Left kidney (tissue), 8 donors: ENCODE measurements at places on chromosomes 7 and 10. TPM values are rescaled to one million over a fixed set of nuclear protein-coding genes. Genes with fewer than 3 reads are reported as not detected.

- no peak for DNase-seq
Measured at GRCh38 chr7:70371652-70372051, 760.3 kb upstream of the GALNT17 start.

DNA sequence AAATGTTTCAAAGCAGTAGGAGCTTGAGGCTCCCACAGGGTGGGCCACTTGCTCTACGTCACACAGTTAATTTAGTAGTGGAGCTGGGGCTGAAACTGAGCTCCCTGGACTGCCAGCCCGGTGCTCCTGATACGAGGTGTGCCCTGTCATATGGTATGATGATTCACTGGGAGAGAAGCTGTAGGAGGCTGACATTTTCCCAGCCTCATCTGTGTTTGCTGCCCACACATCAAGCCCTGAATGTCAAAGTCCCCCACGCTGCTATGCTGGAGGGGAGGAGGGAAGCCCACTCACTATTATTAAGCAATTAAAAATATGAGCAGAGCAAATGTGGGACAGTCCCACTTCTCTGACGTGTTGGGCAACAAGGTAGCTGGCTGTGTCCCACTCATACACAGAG is 81.2 kb upstream of the SORCS3 start:
- no peak for DNase-seq

DNA sequence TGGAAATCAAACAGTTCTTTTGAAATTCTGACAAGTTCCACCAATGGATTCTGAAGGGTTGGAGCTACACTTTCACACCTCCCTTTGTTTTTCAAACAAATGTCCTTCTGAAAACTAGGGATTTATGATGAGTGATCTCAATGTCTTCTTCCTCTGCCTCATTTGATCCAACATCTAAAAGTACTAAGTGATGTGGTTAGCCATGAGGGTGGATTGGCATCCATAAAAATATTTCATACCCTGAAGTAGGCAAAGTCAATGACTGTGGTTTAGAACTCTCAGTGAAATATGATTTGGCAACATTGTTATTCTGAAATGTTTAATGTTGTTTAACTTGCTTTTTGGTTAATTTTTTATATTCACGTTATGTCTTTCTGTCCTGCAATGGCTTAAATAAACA is 136.9 kb downstream of the MBL2 start:
- no peak for DNase-seq

- DNase-seq = no peak
Measured at GRCh38 chr10:10897400-10897799, 120.3 kb upstream of the CELF2 start.

Gene CCL24
- not detected for polyA plus RNA-seq

DNA sequence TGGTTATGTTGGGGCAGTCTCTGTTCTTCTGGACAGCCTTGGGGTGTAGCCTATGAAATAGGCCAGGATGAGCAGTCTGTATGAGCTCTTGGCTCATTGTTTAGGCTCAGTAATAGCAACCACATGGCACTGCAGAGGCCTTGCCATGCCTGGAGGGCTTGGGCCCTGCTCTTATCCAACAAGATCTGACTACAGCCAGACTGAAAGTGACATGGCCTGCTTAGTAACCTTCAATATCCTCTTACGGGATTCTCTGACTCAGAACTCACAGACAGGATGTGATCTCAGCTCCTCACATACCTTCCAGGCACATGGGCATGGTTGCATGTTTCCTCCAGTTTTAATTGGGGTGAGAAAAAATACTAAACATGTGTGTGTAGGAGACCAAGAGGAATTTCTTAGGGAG is 289.3 kb downstream of the PTEN start:
- no peak for DNase-seq

Gene WASL
- 82.4 TPM for polyA plus RNA-seq

- DNase-seq = no peak
Measured at GRCh38 chr7:88566162-88566729, 193.3 kb upstream of the ZNF804B start.

- no peak for DNase-seq
Measured at GRCh38 chr10:1933215-1933614, 195.9 kb upstream of the ADARB2 start.

Gene WNT16
- 0.07 TPM for polyA plus RNA-seq

DNA sequence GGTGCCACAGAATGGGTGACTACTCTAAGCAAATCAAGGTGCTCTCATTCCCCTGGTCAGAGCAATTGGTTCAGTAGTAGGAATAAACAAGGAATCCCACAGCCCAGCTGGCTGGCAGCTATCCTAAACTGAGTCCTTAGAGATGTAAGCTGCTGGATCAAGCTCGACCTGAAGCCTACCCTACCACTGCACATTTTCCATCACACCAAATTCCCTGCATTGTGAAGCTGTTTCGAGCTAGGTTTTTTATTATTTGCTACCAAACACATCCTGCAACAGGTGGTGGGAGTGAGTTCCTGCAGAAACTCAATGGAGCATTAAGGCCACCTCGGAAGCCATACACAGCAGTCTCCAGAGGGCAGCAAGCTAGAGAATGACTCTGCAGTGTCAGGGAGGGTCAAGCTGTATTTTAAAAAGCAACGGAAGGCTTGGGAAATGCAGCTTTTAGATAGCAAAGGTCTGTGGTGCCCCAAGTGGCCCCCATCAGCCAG is 33.7 kb upstream of the TNRC18 start:
- no peak for DNase-seq

DNA sequence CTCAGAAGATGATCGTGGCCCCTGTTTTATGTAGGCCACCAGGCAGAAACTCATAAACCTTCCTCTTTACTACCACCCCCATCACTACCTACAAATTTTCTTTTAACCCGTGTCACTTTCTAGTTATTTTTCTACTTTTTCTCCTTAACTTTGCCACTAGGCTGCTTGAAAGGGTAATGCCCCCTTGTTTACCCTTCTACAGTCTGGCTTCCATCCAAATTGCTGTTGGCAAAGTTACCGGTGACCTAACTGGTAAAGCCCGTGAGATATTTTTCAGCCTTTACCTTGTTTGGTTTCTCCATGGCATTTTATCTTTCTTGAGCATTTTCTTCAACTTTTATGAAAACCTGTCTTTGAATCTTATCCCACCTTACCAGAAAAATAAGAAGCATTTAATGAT is 153.0 kb downstream of the WNT2 start:
- peak; percentile 19 for DNase-seq

- DNase-seq = no peak
Measured at GRCh38 chr7:80916770-80917741, 1.8 kb downstream of the SEMA3C start.

- DNase-seq = no peak
Measured at GRCh38 chr10:36765782-36766414, 359.5 kb upstream of the ANKRD30A start.

DNA sequence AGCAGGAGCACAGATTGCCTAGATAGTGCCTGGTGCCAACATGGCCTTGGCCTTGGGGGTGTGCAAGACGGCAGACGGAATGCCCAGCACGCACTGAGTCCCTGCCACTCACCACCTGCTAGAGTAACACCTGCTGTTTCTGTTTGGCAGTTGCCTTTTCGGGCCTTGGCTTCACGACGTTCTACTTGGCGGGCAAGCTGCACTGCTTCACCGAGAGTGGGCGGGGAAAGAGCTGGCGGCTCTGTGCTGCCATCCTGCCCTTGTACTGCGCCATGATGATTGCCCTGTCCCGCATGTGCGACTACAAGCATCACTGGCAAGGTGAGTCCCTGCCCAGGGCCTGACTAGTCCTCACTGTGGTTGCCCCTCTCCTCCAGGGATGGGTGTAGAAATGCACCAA is 118.0 kb downstream of the PLPP4 start:
- DNase-seq = no peak

DNA sequence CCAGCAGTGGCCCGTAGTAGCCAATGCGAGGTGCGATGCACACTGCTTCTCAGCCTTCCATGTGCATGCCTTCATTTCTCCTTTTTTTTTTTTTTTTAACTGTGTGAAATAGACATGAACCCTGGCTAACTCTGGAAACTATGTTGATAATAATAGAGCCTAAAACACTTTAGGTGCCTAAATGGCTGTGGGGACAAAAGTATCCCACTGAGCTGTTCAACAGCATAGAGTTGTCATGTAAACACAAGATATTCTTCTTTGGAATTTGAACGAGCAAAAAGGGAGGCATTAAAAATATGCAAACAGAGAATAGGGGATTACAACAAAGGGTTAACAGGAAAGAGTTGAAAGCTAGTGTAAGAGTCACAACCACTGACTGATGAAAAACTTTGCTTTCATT is 162.1 kb upstream of the NOBOX start:
- DNase-seq = no peak

- DNase-seq = no peak
Measured at GRCh38 chr10:78251016-78251385, 217.3 kb downstream of the RPS24 start.

- DNase-seq = no peak
Measured at GRCh38 chr10:129966370-129966888, 2.4 kb upstream of the EBF3 start.

Gene CARD11
- 1.1 TPM for polyA plus RNA-seq

GRCh38 chr7:25028370-25029021 is 48.5 kb upstream of the OSBPL3 start:
- peak; percentile 12 for DNase-seq

DNA sequence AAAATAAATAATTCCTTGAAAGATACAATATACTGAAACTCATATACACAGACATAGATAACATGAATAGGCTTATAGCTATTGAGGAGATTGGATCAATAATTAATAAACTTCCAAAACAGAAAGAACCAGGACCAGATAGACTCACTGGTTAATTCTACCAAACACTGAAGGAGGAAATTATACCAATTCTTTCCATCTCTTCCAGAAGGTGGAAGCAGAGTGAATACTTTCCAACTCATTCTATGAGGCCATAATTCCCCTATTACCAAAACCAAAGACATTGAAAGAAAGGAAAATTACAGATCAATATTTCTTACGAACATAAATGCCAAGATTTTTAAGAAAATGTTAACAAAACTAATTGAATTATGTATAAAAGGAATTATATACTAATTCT is 624.8 kb upstream of the LRRTM3 start:
- DNase-seq = no peak

Gene SLC39A12
- not detected for polyA plus RNA-seq

- peak; percentile 68 for DNase-seq
Measured at GRCh38 chr10:130686689-130687300, 550.6 kb downstream of the GLRX3 start.

DNA sequence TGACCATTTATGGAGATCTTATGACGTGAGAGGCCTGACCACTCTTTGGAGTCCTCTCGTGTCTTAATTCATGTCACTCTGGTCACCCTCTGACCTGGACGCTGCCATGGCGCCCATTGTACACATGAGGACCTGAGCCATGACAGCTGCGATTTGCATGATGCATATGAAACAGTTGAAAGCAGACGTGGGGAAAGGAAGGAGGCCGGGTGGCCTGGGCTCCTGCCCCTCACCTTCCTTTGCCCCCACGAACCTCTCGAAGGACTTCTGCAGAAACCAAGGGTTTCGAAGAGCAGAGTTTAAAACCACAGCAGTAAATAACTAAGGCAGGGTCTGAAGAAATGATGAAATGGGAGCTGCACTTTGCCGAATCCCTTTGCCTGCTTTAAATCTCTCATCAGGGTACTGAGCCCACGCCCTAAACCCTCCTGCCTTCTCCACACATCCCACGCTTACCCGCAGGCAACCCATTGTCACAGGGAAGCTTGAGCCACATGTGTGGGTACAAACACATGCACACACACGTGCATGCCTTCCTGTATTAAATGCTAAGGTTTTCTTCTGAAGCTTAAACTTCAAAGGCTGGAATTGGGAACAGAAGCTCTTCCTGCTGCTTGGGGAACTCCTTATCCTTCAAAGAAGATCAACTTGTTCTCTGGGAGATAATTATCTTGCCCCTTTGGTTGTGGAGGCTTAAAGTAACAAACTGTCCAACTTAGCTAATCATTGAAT is 11.7 kb upstream of the CALML3 start:
- no peak for DNase-seq

GRCh38 chr7:26340476-26341018 is 48.9 kb downstream of the SNX10 start:
- no peak for DNase-seq

DNA sequence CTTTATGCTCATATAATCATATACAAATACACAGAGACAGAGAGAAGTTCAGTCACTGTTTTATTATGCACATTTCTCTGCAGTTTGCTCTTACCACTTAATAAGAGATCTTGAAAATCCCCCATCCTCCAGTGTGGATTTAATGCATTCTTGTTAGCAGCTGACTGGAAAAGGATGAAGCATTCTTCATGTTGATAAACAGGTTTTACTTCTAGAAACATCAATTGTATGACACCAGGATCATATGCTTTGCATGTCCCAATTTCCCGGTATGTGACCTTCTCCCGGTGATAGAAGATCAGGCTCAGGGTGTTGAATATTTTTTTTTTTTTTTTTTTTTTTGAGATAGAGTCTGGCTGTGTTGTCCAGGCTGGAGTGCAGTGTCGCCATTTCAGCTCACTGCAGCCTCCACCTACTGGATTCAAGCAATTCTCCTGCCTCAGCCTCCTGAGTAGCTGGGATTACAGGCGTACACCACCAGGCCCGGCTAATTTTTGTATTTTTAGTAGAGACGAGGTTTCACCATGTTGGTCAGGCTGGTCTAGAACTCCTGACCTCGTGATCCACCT is 6.2 kb upstream of the CREB3L2 start:
- no peak for DNase-seq

DNA sequence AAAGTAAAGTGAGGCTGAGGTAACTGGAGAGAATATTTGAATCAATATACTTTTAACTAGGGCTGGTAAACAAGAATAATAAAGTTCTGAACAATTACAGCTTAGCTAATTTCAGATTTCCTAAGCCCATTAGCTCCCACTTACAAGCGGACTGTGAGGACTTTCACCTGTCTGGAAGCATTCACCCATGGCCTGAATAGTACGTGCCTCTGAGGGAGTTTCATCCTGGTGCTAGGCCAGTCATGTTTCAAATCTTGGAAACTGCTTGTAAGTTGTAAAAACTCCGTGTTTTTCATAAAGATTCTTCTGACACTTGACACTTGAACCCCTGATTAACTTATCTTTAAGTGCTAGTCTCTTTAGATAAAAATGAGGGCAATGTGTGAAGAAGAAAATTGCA is 975.2 kb upstream of the GHITM start:
- no peak for DNase-seq

DNA sequence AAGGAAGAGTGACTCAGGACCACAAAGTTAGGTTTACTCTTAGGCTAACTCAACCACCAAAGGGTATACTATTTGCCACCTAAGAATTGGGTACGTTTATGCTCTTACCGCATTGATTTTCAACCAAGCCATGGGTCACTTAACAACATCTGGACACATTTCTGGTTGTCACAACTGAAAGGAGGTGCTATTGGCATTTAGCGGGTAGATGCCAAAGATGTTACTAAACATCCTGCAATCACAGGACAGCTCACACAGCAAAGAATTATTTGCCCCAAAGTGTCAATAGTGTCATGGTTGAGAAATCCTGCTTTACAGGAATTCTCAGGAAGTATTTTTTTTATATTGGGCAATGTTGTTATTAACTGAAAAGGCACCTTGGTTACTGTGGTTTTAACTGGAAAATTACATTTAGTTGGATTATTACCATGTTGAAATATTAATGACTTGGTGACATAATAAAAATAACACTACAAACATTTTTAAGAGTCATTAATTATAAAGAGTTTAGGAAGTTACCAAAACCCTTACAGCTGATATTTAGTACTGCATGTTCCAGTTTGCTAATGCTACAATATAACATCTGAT is 185.0 kb upstream of the TMEM196 start:
- no peak for DNase-seq

Gene AQP1
- polyA plus RNA-seq = 184 TPM
